ENCODE measurements at places on chromosomes 11 and 22. TPM values are rescaled to one million over a fixed set of nuclear protein-coding genes. Genes with fewer than 3 reads are reported as not detected.

GRCh38 chr11:61972112-61972671 is 4.8 kb upstream of the FTH1 start:
- H3K27me3 ChIP-seq, result no peaks in the 10 kb centered on the region
- peak overlapping the region; percentile 28 for H3K4me3 ChIP-seq
- H3K36me3 ChIP-seq, result no peaks in the 10 kb centered on the region
- H3K4me1 ChIP-seq, result peaks cover 42% of the 10 kb centered on the region

GRCh38 chr22:45980761-45981160 is 3.8 kb upstream of the WNT7B start:
- no peaks in the 10 kb centered on the region for H3K36me3 ChIP-seq
- no peaks in the 10 kb centered on the region for H3K4me1 ChIP-seq
- no peak for DNase-seq
- peaks cover 10% of the 10 kb centered on the region for H3K27me3 ChIP-seq
- no peak overlapping the region for H3K4me3 ChIP-seq

OR8G1 gene
- total RNA-seq, result not detected

CFAP300 gene
- not detected for total RNA-seq
